ENCODE measurements at places on chromosomes 11 and 22.
A peak's percentile ranks its signal among the peaks of the same experiment; 100 is the strongest.

DNA sequence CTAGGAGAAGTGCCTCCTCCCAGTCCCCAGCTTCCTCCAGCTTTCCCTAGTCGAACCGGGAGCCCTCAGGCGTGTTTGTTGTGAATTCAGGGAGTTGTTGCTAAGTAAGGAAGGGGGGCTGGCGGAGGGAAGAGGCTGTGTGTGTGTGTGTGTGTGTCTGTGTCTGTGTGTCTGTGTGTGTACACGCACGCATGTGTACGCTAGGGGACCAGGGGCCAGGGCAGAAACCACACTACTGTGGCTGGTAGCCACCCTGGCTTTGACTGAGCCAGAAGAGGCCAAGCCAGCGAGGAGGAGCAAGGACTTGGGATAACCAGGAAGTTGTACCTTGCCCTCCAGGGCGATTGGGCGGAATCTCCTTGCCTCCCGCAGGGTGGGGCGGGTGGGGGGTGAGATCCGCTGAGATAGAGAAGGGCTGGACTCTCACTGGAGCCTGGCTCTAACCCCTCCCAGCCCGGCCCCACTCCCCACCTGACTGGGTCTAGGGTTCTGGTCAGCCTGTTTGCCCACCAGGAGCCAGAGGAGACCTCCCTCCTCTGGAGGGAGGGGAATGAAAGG, 7.5 kb downstream of the BCL9L start:
- DNase-seq = peak; percentile 93

- peak; percentile 22 for DNase-seq
Observed at GRCh38 chr11:40722179-40722795, 737.2 kb downstream of the LRRC4C start.

DNA sequence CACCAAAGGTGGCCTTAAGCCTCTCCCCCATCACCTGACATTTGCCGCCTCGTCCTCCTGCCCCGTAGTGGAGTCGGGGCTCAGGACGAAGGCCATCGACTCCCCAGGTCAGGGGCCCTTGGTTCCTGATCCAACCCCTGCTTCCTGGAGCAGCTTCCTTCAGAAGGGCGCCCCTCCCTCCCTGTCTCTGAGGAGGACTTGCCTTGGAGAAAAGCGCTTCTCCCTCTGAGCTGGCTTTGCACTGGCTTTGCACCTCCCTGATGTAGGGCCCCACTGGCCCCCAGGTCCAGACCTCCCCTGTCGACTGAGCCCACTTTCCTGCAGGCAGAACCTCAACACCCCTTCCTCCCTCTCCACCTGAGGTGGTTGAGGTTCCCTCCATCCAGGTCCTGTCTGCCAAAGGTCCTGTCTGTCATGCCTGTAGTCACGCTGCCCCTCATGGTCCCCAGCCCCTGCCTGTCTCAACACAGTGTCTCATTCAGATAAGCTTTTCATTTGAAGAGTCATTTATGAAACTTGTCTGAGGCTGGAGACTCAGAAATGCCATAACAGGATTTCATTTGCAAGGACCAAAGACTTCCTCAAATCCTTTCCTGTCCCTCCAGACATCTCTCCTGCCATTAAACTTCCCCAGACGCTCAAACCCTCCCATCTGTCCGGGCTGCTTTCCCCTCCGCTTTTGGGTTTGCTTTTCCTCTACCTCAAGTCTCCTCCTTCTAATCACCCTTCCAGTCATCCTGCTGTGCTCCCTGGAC, 78.4 kb downstream of the MYO7A start:
- no peak for DNase-seq

- DNase-seq = no peak
Observed at GRCh38 chr11:2787816-2788167, 88.0 kb upstream of the KCNQ1OT1 start.

GRCh38 chr11:68960294-68961071, 20.3 kb downstream of the MRGPRD start:
- DNase-seq = no peak

DNA sequence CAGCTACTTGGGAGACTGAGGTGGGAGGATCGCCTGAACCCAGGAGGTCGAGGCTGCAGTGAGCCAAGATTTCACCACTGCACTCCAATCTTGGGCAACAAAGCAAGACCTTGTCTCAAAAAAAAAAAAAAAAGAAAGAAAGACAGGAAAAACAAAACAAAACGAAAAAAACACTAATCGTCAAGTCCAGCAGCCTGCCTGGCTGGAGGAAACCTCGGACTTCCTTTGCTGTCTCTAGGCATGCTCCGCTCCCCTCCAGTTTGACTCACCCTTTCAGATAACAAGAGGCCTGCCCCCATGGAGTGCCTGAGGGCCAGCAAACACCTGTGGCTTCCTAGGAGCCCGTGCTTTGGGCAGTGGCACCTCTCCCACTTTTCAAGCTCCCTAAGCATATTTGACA, 28.8 kb upstream of the CHKA start:
- no peak for DNase-seq

DNA sequence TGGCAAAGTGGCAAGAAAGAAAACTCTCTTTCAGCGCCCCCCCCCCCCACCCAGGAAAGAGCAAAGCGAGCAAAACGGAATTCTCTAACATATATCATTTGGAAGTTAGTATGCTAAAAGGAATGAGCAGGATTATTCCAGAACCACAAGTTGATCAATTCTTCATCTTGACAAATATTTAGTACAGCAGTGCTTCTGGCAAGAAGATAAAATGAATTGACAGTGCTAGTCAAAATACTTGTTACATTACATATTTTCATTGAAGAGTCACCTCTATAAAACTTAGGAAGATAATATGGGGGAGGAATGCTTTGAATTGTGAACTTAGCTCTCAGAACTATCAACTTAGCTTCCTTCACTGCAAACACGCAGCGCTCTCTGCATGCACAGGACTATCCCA, 377.4 kb downstream of the DYNC2H1 start:
- DNase-seq = peak; percentile 27

- no peak for DNase-seq
Observed at GRCh38 chr22:32676191-32676590, 125.3 kb upstream of the TIMP3 start.

DNA sequence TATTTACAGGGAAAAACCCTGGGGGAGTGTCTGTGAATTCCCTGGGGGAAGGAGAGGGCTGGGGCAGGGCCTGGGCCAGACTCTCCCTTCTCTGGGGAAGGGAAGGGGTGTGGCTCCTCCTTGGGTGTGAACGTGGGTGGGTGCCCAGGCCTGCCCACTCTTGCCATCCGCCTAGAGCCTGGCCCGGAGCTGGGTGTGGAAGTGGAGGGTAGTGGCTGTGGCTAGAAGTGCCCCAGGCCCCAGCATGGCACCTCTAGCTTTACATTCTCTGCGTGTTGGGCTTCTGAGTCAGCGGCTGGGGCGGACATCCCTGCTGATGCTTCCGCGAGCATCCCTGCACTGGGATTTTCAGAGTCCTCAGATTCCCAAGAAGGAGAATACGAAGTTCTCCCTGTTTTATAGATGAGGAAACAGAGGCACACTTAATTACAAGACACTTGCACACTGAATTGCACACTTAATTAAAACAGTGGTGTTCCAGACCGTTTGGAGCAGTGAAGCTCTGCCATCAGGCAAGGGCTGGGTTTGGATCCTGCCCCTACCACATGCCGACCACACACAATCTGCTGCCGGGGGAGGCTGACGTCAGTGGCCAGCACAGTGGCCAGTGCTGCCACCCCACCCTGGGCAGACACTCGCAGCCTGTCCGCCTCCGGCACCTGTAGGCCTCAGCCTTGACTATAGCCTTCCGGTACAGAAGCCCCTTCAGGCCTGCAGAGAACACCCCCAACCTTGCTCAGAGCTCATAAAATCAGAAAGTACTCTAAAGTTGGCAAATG, 7.6 kb downstream of the BAD start:
- peak; percentile 68 for DNase-seq

DNA sequence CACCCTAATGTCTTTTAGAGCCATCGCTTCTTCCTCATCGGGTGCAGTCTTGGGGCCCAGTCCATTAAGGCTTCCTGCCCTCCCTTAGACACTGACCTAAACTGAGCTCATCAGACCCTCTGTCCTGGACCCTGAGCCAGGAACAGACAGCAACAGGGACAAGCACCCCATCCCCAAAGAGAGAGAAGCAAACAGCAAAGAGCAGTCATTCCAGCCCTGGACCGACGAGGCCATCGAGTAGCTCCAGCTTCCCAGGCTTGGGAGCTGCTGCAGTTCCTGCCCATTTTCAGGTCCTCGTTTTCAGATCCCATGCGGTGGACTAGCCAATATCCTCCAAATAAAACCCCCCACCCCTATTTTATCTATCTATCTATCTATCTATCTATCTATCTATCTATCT, 25.8 kb upstream of the CACNG2 start:
- DNase-seq = no peak

DNA sequence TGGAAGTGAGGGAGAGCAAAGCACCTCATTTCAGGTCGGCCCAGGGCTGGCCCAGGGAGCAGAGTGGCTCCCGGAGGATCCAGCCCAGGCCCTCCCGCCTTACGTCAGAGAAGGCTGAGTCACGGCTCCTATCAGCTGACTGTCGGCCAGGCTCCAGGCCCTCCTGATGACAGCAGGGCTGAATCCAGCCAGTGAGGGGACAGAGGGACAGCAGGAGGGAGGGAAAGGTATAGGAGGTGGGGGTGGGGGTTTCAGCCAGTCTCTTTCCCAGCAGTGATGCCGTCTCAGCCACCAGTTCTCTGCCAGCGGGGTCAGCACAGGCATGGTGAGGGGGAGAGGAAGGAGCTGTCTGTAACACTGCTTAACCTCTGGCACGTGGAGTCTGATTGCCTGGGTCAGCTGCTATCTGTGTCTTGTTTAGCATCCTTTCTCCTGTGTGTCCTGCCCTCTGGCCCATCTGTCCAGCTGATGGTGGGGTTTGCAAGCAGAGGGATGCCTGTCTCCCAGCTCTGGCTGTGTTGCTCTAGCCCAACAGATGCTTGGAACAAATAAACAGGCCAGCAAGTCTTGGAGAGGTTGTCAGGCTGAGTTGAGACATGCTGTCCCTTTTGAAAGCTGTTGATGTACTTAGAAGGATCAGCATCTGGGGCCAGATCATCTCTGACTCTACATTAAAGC, 74.0 kb downstream of the ADAMTS15 start:
- peak; percentile 87 for DNase-seq

DNA sequence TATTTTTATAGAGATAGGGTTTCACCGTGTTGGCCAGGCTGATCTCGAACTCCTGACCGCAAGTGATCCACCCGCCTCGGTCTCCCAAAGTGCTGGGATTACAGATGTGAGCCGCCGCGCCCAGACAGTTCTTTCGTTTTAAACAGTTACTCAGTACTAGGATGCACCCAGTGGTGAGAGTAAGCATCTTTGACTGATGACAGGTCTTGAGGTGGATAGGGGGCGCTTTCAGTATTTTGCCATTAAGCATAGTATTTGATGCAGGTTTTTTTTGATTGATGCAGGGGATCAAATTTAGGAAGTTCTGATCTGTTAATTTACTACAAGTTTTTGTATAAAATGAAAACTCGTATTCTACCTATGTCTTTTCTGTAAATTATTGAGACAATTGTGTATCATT, 13.2 kb upstream of the TRIM34 start:
- DNase-seq = no peak

GRCh38 chr11:111427471-111427912, 48.4 kb upstream of the POU2AF1 start:
- no peak for DNase-seq

DNA sequence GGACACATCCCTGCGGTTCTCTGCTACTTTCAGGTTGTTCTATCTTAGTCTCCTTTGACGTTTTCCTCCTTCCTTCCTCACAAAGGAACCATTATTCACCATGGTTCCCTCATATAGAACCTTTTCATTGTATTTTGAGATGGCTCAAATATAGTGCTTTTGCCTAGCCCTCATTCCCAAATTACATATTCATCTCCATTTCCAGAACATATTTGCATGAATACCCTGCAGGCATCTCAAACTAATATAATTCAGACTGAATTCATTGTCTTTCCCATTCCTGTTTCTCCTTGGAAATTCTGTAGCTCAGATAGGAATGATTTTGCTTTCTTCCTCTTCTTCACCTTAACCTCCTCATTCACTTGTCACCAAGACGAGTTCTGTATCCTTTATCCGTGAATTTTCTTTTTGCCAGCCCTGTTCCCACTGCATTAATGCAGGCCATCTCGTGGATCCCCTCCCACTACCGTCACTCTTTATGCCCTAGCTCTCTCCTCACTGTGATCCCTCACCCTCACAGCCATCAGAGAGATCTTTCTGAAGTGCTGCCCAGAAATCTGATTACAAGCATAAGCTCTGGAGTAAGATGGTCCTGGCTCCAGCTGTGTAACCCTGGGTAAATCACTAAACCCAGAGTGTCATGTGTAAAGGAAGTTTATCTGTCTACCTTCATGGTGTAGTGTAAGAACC, 23.3 kb downstream of the PIWIL4 start:
- DNase-seq = no peak

All from fibroblast of skin of scalp (primary cell).